ENCODE measurements at places on chromosomes 11 and 22.
A peak's percentile ranks its signal among the peaks of the same experiment; 100 is the strongest.

DNA sequence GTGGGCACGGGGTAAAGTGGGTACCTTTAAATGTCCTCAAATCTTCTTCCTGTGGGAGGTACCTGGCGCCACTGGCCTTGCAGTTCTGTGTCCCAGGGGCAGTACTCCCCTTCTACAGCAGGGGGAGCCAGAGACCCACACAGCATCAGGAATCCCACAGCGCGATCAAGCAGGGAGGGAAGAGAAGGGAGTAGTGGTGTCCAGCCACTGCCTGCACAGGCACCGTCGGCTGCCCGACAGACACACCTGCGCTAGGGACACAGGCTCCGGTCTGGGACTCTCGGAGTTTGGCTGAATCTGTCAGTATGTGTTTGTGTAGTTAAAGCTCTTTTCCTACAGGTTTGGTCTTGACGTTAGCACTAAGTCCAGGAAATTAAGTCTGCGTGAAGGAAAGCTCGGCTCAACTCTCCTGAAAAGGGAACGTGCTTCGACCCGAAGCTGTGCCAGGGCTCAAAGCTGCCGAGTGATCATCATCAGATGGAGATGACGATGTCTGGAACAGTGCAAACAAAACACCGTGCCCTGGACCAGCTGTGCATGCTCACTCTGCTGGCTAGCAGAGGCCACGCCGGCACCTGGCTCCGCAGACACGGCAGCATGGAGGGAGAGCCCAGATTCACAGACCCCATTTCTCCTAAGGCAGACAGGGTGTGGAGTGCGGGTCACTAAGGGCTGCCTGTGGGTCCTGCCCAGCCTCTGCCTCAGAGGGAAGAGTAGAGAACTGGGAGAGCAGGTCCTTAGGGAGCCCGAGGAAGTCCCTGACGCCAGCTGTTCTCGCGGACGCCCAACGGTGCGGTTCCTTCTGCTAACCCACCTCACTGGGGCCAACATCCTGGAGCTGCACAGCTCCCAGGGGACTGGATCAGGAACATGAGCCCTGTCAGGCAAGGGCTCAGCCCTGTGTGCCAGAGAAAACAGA lies 56.0 kb upstream of the BID start:
- DNase-seq, result peak; percentile 85

DNA sequence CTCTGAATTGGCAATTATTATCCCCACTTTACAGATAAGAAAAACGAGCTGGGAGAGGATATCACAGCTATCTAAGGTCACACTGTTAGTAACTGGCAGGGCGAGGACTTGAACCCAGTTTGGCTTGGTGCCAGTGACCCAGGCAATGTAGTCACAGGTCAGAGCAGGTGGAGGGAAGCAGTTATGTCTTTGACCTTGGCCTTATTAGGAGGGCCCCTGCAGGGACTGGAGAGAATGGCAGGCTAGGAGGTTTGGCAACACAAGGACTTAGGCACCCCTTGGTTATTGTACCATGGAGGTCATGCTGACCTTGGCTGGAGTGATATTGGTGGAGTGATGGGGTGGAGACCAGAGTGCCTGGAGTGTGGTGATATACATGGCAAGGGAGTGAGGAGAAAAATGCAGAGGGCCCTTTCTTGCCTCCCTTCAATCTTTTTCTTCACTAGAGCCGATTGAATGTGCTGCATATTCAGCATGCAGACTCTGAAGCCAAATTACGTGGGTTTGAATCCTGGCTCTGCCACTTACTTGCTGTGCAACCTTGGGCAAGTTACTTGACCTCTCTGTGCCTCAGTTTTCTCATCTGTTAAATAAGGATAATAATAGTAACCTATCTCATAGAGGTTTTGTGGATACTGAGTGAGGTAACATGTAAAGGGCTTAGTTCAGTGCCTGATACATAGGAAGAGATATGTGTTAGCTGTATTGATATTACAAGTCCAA lies 92.7 kb upstream of the TBCEL start:
- DNase-seq, result no peak

DNA sequence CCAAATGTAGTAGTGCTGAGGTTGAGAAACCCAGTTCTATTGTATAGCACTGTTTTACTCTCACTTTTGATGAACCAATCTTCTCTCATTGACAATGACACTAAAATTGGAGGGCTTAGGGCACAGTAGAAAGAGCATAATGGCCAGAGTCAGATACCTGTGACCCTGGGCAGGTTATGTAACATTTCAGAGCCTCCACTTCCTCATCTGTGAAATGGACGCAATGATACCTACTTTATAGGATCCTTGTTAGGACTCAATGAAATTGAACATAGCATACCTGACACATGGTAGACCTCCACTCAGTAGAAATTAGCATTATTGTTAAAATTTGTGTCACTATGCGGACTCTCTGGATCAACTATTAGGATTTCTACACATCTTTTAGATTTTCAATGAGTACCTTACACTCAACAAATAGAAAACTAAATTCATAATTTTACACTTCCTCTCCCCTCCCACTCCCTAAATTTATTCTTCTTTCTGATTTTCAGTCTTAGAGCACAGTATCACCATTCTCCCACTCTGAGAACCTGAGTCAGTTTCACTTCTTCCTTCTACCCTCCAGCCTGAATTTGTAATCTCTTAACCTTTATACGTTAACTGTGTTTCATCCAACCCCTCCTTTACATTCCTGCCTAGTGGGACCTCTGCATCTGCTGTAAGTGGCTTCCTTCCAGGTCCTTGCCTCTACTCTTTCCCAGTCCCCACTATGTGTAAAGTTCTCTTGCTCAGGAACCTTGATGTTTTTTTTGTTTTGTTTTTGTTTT lies 78.3 kb downstream of the MICAL2 start:
- no peak for DNase-seq

DNA sequence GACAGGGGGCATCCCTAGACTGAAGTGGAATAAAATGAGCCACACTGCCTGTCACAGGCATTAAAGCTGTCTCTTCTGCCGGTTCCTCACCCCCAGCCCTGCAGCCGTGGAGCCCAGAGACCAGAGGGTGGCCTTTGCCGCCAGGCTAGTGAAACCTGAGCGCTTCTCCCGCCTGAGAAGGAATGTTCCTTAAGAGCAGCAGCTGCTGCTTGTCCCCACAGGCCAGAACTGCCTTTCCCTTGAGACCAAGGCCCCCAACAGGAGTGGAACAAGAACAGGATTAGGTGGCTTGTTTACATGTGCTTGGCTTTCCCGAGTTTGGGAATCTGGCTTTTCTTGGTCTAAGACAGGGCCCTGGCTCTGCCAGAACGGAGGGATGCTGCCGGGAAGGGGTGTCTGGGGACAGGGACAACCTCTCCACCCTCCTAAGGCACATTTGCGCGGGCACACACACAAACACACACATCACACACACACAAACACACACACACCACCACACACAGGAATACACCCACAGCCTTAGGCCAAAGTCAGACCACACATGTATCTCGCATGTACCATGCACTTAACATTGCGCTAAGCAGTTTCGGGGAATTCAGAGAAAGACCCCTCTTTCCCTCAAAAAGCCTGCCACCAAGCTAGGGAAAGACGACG lies 91.8 kb downstream of the FEZ1 start:
- no peak for DNase-seq

GRCh38 chr22:46087336-46087690 lies 63.0 kb upstream of the PPARA start:
- no peak for DNase-seq

GRCh38 chr11:3626250-3626960 lies 15.4 kb downstream of the ART5 start:
- no peak for DNase-seq

DNA sequence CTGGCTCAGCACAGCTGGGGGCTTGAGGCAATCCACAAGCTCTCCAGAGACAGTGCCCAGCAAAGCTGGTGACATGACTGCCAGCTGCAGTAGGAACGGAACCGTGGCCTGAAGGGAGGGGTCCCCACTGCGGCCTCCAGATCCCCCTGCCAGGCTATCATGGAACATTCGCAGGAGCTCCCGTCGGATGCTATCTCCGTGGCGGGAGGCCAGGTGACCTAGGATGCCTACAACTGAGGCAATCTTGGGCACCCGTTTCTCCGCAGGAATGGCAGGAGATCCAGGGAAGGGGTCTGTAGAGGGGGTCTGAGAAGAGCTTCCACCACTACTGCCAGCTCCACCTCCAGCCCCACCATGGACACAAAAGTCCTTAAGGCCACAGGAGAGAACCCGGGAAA lies 2.6 kb upstream of the GANAB start:
- no peak for DNase-seq

- peak; percentile 42 for DNase-seq
These were observed 7.4 kb downstream of the USP2 start for GRCh38 chr11:119373921-119374631.

DNA sequence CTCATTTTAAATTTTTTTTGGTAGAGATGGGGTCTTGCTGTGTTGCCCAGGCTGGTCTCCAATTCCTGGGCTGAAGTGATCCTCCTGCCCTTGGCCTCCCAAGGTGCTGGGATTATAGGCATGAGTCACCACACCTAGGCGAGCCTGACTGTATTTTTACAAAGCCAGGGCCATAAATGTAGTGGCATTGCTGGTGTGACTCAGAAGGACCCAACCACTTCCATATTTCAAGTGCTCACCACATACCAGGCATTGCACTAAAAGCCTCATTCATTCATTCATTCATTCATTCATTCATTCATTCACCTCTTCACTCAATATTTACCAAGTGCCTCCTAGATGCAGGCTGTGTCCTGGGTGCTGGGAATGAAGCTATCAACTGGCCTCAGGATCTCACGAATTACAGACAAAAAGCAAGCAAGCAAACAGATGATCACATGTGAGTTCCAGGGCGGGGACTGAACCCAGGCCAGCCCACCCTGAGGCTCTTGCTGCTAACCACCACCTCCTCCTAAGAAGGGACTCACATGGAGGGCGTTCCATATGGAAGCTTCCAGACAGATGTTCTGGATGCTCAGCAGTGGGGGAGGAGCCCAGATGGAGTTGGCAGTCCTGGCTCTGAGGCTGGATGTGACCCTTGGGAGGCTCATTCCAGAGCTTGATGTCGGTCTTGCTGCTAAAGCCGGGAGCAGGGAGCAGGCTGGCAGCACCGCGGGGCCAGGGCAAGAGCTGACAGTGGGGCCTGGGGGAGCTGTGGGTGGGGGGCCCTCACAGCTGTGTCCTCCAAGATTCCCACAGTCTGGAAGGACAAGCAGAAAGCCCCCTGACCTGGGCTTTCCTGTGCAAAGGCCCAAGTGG lies 158.8 kb downstream of the CTTN start:
- DNase-seq, result no peak

GRCh38 chr22:27173530-27173929 lies 516.1 kb downstream of the MIAT start:
- no peak for DNase-seq

DNA sequence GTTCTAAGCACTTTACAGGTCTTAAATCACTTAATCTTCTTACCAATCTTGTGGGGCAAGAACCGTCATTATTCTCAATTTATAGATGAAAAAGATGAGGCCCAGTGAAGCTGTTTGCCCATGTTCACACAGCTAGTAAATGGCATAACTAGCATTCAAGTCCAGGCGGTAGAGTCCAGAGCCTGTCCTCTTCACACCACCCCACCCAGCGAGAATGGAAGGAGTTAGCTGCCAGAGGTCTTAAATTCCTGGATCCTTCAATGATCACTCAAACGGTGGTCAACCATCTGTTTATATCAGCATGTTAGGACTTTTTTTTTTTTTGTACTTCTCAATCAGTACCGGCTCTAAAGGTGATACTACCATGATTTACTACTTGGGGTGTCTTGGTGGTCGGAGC lies 43.3 kb downstream of the PARVA start:
- DNase-seq, result no peak

DNA sequence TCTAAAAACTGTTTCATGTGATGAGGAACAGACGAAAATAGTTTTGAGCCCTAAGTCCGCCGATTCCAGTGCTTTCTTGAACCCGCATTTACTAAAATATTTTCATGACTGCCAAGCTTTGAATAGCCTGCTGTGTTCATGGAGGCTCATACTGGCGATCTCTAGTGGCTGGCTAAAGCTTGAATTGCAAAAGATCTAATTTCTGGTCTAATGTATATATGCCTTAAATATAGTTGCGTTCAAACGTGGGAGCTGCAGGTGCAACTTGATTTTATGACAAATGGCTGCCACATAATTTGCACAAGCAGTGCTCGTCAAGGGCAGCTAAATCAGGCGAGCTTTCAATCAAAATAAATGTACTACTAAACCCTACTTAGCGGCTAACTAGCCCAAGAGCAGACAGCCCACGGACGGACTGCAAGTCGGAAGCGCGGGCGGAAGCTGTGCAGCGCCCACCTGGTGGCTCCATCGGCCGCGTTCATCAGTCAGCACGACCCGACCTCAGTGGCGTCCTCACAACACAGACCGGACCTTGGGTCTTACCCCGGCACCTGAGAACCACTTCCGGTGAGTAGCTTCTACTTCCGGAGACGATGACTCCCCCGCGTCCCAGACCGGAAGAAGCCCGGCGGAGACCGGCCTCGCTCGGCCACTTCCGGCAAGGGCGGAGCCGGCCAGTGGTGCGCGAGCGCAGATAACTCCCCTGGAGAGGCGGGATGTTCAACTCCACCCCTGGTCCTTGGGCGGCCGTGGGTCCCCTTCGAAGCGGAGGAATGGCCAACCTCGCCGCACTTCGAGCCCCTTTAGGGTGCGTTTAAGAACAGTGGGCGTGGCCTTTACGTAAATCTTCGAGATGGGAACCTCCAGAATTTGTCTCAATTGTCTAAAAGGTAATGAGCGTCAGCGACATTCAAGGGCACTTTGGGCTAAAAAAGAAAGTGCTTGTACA lies 6.1 kb downstream of the RPL27A start:
- DNase-seq, result peak; percentile 87

- no peak for DNase-seq
These were observed 63.8 kb upstream of the VPREB1 start for GRCh38 chr22:22180738-22181285.

- no peak for DNase-seq
These were observed 42.5 kb downstream of the ZNRF3 start for GRCh38 chr22:28925916-28926315.

All from CD4-positive, alpha-beta T cell treated with Interleukin-2 at 100 ng/mL for 4 hours (primary cell).